Mesothelial cell of epicardium (in vitro differentiated cells): ENCODE measurements at places on chromosomes 1 and 21.
A peak's percentile ranks its signal among the peaks of the same experiment; 100 is the strongest.

- no peak for DNase-seq
These were observed 38.6 kb downstream of the BRINP2 start for GRCh38 chr1:177209357-177209756.

DNA sequence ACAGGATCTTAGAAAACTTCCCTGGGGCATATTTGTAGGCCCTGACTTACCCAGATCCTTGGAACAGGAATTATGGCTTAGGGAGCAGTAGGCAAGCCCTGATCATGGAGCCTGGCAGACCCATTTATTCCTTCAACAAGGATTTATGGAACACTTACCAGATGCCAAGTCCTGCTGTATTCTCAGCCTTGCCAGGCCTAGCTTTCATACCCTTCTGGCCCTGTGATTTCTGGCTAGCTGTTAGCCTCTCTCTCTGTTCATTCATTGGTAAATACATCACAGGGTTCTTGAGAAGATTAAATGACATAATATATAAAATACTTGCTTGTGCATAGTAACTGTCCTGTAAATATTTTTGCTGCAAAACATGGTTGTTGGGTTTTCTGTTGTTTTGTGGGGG, 32.4 kb upstream of the SRP9 start:
- DNase-seq, result no peak

DNA sequence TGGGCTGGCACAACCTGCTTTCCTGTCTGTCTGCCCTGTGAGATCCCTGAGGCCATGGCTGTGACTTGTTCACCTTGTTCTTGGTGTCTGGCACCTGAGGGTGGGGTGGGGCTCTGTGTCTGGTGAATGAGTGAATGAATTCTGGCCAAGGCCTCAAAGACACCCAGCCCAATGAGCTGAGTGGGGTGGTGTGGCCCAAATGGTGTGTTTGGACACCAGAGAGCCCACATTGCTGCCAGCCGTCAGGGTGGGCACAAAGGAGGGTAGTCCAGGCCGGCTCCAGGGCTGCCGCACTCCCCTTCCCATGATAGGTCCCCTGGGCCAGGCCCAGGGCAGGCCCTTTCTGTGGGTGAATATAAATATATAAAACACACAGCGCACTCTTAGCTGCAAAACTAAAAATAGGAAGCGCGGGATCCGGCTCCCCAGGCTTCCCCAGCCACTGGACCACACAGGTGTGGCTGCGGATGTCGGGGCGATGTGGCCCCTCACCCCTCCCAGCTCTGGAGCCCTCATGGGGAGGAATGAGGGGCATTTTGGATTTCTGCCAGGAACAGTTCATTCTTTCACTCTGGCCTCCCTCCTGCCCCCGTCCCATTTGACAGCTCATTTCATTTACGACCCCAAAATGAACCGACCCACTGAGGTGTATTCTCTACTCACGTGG, 33.3 kb downstream of the RUNX3 start:
- peak; percentile 37 for DNase-seq

DNA sequence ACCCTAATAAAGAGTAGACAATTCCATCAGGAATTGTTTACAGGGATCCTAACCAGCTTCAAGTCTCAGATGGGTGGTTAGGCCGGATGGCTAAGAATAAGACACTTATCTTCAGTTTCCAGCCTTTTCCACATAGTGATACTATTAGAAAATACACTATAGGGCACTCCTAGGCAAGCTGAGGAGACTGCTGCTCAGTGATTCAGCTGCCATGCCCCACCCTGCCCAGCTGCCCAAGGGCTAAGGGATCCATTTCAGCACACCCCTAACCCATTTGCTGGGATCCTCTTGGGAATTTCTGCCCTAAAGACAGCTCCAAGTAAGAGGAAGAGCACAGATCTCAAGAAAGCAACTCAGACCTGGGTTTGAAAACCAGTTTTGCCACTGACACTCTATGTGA, 31.9 kb downstream of the PLPP3 start:
- DNase-seq, result no peak

- no peak for DNase-seq
These were observed 11.9 kb downstream of the THEMIS2 start for GRCh38 chr1:27884006-27884954.

DNA sequence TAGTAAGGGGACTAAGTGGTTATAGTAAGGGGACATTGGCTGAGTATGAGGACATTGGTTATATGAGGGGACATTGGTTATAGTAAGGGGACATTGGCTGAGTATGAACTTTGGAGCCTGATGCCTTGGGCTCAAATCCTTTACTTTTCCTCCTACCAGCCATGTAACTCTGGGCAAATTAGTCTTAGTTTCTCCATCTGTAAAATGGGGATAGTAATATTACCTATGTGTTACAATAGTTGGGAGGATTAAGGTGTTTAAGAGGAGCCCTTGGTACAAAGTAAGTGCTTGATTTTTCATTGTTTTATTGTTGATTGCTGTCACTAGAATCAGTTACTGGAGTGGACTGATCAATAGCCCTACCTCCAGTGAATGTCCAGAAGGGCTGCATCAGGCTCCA, 2.8 kb downstream of the OSCP1 start:
- no peak for DNase-seq

- DNase-seq, result no peak
These were observed 23.9 kb downstream of the PCNT start for GRCh38 chr21:46347791-46348381.
